Stimulated activated CD4-positive, alpha-beta T cell treated with anti-CD3 and anti-CD28 coated beads, Interleukin-2, amount 100 ng/mL, for 4 hours (primary cell): ENCODE measurements at places on chromosomes 1 and 21.

DNA sequence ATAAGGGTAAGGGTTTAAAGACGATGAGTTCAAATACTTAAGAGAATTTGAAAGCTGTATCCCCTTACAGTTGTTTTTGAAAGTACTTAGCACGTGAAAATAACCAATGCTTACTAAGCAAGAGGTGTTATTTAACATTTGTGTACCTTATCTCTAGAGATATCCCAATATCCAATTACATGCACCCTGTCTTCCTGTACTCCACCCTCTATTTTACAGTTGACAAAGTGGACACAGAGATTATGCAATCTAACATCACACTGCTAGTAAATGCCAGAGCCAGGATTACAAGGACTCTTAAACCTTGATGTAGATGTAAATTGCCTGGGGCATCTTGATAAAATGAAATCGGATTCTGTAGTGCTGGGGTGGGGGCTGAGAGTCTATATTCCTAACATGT, 72.0 kb downstream of the GDAP2 start:
- DNase-seq = no peak

DNA sequence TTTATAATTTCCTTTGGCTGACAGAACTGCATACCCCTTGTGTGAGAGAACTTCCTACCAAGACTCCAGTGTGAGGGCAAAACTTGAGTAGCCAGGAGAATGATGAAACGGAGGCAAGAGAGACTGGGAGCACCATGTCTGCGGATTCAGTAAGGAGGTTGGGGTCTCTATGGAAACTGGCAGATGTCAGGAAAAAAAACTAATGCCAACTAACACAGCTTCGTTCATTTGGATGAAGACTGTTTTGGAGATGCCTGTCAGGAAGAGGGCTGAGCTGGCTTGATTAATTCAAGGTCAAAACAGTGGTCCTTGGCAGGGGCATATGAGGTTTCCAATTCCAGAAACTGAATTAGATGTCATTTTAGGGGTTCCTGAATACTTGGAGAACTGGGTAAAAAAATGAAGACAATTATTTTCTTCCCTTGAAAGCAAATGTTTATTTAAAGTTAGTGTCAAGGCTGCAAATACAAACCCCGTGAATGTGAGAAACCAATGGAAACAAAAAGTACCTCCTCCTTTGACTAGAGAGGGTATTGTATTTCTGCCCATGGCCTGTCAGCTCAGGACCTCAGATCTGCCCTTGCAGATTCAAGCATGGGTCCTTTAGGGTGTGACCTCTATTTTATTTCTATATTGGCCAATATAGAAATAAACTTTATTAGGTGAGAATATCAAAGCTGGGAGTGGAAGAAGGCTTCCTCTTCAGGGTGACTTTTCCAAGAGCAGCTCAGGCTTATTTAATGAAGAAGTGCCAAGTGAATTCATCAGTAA, 110.5 kb downstream of the MAST2 start:
- DNase-seq = no peak

GRCh38 chr1:235287208-235287882, 40.6 kb downstream of the ARID4B start:
- no peak for DNase-seq

- DNase-seq = no peak
These were observed 264.7 kb downstream of the PBX1 start for GRCh38 chr1:164823486-164824279.

DNA sequence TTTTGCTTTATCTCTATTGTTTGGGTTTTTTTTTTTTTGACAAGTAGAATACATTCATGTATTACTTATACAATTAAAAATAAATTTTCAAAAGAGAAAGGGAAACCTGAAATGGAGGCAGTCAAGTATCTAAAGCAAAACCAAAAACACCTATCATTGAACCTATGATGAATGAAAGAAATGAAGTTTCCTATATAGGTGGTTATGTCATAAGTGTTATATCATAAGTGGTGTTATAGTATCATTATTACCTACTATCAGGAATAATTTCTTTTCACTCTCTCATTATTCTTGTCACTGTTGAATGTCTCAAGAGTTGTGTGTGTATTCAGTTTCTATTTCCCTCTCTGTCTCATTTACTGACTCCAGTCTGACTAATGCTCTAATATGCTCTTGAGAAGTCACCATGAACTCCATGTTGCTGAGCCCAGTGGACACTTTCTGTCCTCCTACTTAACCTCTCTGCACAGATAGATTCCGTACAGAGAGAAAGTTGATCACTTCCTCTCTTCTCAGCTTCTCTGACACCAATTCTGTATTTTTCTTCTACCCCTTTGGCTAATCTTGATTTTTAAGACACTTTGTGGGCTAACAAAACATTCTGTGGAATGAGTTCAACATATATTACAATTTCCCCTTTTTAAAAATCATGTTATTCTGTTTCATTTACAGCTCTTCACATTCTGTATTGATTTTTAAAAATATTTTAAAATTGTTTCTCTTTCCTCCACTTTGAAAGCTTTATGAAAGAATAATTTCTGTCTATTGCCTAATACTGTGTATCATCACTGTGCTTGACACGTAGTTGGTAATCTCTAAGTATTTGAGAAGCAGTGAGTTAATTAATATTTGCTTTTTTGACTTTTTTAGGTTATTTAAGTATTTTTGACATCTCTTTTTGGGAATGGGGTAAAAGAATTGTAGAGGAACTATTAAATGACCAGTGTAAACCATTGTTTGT, 50.1 kb downstream of the RASAL2 start:
- DNase-seq = no peak

- no peak for DNase-seq
These were observed 55.9 kb downstream of the PCBP3 start for GRCh38 chr21:45699251-45699942.

DNA sequence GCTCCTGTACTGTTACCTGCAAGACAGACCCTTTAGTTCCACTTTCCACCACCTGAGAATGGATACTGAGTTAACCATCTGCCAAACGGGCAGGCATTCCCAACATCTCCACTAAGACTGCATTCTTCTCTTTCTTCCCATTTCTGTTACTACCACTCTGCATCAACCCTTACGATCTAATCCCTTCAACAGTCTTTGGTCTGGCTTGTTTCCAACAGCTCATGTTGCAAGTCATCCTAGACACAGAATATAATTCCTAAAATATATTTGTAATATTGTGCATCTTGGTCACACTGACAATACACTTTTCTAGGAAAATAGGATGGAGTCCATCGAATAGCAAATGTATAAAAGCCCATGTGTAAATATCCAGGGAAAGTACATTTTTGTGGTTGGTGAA, 166.7 kb downstream of the SIPA1L2 start:
- no peak for DNase-seq

DNA sequence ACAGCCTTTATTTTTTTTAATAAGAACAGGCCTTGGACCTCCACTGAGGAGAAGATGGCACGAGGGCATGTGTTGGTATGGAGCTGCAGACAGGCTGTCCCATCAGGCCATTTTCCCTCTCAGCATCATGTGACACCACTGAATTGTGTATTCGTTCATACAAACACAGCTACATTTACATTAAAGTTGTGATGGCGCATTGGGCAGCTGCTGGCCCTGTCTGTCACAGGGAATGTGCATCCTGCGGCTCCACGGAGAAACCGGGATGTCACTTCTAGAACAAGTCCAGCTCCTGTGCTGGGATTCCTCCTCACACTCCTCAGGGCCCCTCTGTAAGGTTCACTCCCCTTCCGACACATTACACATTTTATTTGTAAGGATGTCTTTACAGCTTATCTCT, 147.6 kb upstream of the TNR start:
- no peak for DNase-seq

DNA sequence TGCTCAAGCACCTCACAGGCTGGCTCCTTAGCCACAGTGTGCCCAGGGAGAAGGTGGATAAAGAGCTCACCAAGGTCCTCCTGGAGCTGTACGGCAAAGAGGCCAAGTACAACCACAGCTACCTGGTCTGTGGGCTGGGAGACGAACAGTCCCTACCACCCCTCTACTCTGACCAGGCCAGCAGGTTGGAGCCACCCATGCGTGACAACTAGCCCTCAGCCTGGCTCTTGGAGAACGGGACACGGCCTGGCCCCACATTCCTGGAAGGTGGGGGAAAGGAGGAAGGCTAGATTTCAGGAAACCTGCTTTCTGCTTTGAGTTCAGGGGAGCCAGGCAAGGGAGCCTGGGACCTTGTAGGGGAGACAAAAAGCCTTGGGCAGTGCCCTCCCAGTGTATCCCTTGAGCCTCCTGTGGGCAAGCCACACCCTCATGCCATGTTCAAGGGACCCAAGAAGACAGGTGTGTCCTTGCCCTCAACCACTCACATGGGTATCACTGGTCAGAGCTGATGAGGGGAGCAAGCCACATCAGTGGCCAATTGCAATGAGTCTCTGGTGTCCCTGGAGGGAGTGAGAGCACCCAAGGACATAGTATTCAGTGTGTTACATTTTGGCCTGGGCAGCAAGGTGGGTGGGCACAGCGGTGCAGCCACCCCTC, 27.6 kb downstream of the LUZP1 start:
- no peak for DNase-seq

DNA sequence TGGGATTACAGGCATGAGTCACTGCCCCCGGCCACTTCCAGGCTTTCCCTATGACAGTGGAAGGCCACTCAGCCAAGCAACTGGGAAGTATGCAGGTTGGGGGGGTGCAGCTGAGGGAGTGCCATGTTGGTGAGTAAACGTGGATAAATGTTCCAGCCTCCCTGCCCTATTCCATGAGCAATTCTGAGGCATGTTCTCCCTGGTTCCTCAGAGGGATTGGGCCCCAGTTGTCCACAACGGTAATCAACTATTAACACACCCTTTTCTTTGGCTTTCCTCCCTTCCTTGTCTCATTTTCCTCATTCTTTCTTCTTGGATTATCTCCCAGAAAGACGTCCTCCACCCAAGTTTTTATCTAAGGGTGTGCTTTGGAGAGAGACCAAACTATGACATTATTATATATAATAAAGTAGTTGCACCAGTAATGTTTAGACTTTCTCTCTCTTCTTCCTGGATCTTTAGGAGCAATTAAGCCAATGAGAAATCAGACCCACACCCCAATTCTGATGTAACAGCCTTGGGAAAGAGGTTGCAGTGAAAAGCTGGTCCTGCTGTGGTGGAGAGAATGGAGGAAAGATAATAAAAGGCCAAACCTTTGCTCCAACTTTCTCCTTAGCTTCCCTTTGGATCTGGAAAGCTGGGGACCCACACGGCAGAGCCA, 6.8 kb upstream of the SLAMF9 start:
- no peak for DNase-seq

DNA sequence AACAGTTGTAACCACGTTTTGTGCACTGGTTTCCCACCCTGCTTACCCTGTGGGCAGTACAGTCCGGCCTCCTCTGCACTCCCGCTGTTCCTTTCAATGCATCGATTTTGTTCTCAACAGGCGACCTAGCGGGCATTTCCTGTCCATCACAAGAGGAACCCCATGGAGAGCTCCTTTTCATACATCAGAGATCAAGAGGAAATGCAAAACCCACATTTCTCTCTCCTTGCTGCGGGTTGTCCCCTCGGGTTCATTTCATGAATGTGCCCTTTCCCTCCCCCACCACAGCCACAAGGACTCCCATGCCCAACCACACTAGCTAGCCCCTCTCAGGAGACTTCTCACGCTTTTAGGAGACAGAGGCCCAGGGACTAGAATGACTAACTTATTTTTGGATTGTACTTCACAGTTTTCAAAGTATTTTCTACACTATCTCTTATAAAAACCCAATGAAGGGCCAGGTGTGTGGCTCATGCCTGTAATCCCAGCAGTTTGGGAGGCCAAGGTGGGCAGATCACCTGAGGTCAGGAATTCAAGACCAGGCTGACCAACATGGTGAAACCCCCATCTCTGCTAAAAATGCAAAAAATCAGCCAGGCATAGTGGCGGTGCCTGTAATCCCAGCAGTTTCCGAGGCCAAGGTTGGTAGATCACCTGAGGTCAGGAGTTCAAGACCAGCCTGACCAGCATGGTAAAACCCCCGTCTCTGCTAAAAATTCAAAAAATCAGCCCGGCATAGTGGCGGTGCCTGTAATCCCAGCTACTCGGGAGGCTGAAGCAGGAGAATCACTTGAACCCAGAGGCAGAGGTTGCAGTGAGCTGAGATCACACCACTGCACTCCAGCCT, 18.4 kb downstream of the ATP1A4 start:
- DNase-seq = no peak

DNA sequence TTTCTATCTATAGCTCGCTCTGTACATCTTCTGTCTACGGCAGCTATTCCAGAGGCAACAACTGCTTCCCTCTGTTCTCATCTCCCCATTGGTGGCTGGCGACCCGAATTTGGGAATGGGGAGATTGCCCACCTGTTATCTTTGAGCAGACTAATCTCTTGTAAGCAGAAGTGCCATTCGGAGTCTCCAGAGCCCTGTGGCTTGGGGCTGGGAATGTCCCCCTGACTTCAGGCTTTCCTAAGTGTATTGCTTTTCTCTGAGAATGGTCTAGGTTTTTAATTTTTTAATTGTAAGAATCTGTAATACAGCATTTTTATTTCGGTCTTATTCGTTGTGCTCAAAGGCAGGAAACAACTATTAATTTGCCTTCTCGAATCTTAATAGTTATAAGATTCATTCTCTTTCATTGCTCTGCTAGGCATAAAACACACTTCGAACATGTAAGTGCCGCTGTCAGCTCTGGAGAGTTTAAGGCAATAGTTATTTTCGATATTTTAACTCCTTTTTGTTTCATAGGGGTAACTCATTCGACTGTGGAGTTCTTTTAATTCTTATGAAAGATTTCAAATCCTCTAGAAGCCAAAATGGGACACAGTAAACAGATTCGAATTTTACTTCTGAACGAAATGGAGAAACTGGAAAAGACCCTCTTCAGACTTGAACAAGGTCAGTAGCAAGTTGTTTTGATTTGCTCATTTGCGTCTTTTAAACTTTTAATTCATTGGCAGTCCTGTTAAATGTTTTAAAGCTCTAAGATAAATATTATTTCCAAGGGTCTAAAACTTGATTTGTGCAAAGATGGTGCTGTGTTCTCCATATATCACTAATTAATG, 514 bp downstream of the AGL start:
- DNase-seq = no peak

GRCh38 chr1:226327761-226328162, 18.8 kb upstream of the LIN9 start:
- no peak for DNase-seq

DNA sequence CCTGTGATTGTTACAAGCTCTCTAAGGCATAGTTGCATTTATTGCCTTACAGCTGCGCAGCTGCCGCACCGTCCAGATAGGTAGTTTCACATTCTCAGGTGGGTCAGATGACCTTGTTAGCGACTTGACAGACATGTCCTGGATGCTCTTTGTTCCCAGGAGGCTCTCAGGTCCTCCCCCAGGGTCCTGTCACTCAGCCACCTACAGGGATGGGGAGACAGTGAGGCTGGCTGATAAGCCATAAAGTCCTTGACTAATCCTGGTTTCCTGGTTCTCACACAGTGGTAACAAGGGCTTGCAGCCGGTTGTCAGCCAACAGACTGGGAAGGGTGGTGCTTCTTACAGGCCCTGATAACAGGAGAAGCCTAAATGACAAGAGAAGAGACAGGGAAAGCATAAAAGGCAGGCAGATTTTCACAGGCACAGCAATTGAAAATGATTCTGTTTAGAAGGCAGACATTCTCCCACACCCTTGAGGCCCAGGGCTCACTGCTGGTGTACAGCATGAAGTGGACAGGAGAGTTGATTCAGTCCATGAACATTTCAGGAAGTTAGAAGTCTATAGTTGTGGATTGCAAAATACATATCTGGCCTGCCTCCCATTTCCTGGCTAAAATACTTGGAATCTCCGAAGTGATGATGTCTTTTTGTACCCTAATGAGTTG, 2.9 kb downstream of the ARF1 start:
- DNase-seq = no peak
